Immature natural killer cell (primary cell): ENCODE measurements at places on chromosomes 4 and X.
A peak's percentile ranks its signal among the peaks of the same experiment; 100 is the strongest.

DNA sequence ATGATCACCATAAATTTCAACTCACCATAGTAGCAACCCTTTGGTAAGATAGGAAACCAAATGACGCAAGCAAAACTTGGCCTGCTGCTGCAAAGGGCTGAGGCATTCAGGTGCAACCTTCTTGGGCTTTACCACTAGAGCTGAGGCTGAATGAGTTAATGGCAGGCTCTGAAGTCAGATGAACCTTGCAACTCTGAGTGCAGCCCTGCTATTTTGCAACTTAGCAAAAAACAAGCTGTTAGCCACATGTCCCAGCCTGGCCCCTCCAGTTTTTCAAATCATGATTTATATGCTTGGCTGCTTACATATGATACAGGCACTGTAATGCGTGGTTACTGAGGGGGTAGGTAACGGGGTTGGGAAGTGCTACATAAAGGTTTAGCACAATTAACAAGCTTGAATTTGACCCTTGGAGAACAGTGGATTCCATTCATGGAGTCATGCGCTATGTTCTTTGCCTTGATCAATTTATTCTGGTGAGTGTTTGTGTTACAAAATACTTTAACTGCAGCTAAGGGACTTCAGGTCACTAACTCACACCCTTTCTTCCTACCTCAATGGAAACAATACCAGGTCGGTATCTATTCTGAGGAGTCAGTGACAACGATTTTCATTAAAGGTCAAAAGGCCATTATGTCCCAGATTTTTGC lies 80.5 kb upstream of the PPARGC1A start:
- no peak for DNase-seq

- no peak for DNase-seq
These were observed 380 bp downstream of the SLC34A2 start for GRCh38 chr4:25656031-25656430.

DNA sequence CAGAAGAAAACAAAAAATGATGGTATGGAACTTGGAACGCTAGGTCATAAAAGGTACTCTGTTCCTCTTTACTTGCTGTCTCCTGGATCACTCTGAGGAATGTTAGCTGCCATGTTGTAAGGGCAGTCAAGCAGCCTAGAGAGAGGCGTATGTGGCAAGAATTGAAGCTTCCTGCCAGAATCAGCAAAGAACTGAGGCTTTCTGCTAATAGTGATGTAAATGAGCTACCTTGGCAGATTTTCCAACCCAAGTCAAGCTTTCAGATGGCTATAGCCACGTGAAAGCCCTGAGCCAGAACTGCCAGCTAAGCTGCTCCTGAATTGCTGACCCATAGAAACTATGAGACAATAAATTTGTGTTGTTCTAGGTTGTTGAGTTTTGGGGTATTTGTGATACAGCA lies 38.7 kb downstream of the AASDH start:
- DNase-seq: no peak

- peak; percentile 12 for DNase-seq
These were observed 17.8 kb downstream of the TRIM2 start for GRCh38 chr4:153221783-153222706.

- no peak for DNase-seq
These were observed 110.6 kb upstream of the LIMCH1 start for GRCh38 chr4:41427306-41427882.

- no peak for DNase-seq
These were observed 132.2 kb upstream of the C1QTNF7 start for GRCh38 chr4:15295421-15296162.

DNA sequence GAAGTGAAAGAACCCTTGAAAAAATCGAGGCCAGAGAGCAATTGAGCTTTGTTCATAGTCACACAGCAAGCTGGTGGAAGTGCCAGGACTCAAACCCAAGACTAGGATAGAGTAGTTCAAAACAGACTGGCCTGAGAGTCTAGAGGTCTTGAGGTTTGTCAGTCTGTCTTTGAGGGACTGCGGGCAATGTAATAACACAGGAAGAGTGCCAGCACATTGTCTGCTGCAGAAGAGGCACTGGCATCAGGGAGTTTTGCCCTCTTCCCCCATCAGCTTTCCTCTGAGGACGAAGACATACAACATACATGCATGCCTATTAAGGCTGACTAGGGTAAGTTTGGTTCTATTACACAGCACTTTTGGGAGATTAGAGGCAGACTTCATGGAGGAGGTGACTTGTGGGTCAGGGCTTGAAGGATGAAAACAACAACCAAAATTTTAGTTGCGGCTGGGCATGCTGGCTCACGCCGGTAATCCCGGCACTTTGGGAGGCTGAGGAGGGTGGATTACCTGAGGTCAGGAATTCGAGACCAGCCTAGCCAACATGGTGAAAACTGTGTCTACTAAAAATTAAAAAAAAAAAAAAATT lies 64.1 kb upstream of the LAS1L start:
- DNase-seq: peak; percentile 37

DNA sequence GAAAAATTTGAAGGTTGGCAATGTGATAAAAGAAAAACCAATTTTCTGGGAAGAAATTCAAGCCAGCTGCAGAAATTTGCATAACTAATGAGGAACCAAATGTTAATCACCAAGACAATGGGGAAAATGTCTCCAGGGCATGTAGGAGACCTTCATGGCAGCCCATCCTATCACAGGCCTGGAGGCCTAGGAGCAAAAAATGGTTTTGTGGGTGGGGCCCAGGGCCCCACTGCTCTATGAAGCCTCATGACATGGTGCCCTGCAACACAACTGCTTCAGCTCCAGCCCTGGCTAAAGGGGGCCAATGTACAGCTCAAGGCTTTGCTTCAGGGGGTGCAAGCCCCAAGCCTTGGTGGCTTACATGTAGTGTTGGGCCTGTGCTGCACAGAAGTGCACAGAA lies 184.0 kb downstream of the TBCK start:
- no peak for DNase-seq

GRCh38 chr4:42144028-42144427 lies 8.4 kb downstream of the BEND4 start:
- no peak for DNase-seq

GRCh38 chrX:112851806-112852205 lies 11.2 kb upstream of the AMOT start:
- DNase-seq: no peak
